ENCODE measurements at places on chromosomes 4 and X. TPM values are rescaled to one million over a fixed set of nuclear protein-coding genes. Genes with fewer than 3 reads are reported as not detected.
A peak's percentile ranks its signal among the peaks of the same experiment; 100 is the strongest.

Gene DCX
- total RNA-seq: not detected

Gene ETNPPL
- total RNA-seq: not detected

Gene OTUD6A
- total RNA-seq: not detected

Gene NDST4
- total RNA-seq: not detected

Gene P2RY10
- 82.7 TPM for total RNA-seq

Gene MAGEA12
- not detected for total RNA-seq

Gene ZNF732
- not detected for total RNA-seq

Gene YIPF7
- total RNA-seq: not detected

DNA sequence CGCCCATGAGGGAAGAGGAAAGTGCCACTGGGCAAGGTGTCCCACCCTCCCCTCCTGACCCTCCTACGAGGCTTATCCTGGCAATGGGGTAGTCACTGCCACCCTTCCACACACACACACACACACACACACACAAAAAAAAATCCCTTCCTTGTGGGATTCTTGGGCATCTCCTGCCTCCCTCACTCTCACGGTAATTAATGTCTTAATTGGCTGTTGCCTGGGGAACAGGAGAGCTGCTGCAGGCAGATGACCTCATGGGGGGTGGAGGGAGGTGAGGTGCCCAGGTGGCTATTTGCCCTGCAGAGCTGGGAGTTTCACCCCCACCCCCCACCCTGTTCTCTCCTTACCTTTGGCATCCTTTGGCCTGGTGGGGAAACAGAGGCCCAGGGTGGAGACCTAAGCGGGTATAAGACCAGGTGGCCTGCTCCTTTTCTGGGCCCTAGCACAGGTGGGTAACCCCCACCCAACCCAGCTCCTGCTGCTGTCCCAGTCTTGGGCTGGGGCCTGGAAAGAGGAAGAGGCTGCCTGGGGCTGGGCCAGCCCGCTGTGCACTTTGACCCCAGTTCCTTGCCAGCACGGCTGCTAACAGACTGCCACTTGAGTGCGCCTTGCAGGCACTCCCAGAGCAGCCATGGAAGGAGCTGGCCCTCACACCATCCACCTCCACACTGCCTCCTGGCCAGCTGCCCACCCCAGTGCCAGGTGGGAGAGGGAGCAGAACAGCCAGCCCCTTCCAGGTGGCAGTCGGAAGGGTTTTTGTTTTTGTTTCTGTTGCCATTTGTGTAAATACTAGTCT is 12.6 kb downstream of the EFNB1 start:
- H3K4me3 ChIP-seq: no peak overlapping the region
- H3K4me1 ChIP-seq: no peaks in the 10 kb centered on the region
- no peaks in the 10 kb centered on the region for H3K27me3 ChIP-seq
- DNase-seq: no peak
- no peak overlapping the region for H3K27ac ChIP-seq

GRCh38 chr4:118033148-118034052 is 886 bp upstream of the NDST3 start:
- no peak overlapping the region for H3K27ac ChIP-seq
- peaks cover 2% of the 10 kb centered on the region for H3K36me3 ChIP-seq
- H3K4me1 ChIP-seq: peaks cover 6% of the 10 kb centered on the region
- peaks cover 16% of the 10 kb centered on the region for H3K27me3 ChIP-seq
- H3K4me3 ChIP-seq: peak overlapping the region; percentile 68
- DNase-seq: peak; percentile 7

DNA sequence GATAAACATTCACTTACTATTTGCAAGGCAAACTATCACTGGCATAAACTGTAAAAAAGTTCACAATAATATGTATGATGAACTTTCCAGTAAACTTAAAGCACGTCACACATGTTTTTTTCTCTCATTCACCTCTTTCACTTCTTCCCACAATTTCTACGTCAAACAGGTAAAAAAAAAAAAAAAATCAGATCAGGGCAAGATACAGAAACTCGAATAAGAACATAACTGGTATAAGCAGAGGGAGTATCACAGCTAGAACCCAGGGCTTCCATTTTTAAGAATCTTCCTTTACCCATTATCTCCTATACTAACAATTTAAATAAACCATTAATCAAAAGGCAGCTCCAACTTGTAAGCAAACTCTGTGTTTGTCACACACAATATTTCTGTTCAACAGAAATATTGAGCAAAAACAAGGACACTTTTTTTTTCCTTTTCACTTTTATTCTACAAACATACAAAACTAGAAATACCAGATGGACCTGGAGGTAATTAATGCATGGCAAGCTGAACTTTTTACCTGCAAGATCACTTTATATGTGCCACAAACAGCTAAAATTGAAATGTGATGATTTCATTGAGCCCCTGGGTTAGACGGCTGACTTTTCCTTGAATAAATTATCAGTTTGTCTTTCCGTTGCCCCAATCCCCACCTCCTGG is 47.5 kb upstream of the NSUN7 start:
- peaks cover 2% of the 10 kb centered on the region for H3K36me3 ChIP-seq
- peak overlapping the region; percentile 80 for H3K4me3 ChIP-seq
- DNase-seq: no peak
- no peaks in the 10 kb centered on the region for H3K27me3 ChIP-seq
- H3K27ac ChIP-seq: peak overlapping the region; percentile 97

DNA sequence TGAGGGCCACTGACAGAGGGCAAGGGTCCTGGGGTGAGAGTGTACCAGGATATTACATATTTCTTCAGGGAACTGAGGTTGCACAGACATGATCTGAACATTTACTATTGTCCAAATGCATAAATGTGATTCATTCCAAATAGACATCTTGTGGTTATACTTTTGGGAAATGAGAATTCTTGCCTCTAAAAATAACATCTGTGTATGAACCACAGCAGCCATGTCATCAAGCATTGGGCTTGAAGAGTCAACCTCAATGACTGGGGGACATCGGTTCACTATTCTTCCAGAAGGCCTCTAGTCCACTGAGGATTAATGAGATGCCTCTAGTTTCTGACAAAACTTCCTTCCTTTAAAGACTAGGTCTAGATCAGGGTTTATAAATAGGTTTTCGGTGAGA is 193.1 kb upstream of the GPC4 start:
- H3K4me3 ChIP-seq: no peak overlapping the region
- peaks cover 30% of the 10 kb centered on the region for H3K27me3 ChIP-seq
- H3K36me3 ChIP-seq: no peaks in the 10 kb centered on the region
- DNase-seq: no peak
- no peak overlapping the region for H3K27ac ChIP-seq
- H3K4me1 ChIP-seq: no peaks in the 10 kb centered on the region

- H3K27me3 ChIP-seq: peaks cover 19% of the 10 kb centered on the region
- no peak for DNase-seq
- no peak overlapping the region for H3K4me3 ChIP-seq
- no peaks in the 10 kb centered on the region for H3K36me3 ChIP-seq
- H3K4me1 ChIP-seq: no peaks in the 10 kb centered on the region
- H3K27ac ChIP-seq: no peak overlapping the region
Observed at GRCh38 chr4:168562041-168562571, 65.3 kb downstream of the PALLD start.

DNA sequence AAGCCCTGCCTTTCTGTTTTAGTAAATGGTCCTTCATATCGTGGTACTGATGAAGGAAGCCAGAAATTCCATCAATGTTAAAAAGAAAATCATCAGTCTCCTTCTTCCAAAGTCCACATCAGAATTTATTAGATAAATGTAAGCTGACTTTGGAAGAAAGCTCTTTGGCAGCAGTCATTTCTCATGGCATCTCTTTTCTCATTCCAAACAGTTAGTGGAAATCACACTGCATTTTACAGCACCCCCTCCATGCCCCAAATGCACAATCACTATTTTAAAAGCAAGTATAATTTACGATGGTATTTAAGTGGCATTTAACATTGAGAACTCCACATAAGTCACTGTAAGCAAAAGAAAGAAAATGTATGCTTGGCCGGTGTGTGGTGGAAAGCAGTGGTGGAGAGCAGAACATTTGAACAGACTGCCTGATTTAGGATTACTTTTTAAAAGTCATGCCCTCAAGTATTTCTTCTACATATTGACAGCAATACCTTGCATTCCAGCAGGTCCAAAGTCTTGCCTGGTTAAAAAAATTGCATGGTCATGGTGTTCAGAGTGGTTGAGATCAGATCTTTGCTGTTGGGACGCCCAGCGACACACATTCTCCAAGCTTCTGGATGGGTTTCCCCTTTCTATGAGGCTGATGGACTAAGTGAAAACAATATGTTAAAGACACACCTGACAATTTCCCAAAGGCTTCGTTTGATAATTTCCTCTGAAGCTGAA is 248.6 kb downstream of the ADAMTS3 start:
- no peak for DNase-seq
- peaks cover 7% of the 10 kb centered on the region for H3K27me3 ChIP-seq
- no peaks in the 10 kb centered on the region for H3K36me3 ChIP-seq
- no peak overlapping the region for H3K27ac ChIP-seq
- no peak overlapping the region for H3K4me3 ChIP-seq
- H3K4me1 ChIP-seq: peaks cover 18% of the 10 kb centered on the region

DNA sequence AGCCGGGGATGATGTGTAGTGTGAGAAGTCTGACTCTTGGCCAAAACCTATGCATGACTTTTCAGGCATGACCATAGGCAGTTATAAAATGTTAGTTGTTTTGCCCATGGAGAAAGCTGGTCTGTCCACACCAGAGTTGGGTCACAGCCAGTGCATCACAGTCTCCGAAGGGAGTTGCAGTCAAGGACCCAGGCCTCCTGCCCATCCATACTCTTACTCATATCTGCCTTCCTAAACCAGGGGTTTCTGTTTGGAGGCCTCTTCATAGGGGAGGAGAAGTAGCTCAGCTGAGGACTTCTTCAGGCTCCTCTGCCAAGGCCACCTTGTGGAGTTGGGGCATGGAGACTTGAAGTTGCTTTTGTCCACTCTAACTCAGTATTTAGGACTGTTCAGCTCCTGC is 1008.3 kb downstream of the PCDH18 start:
- no peak overlapping the region for H3K27ac ChIP-seq
- H3K36me3 ChIP-seq: no peaks in the 10 kb centered on the region
- H3K27me3 ChIP-seq: no peaks in the 10 kb centered on the region

GRCh38 chr4:81919223-81919622 is 447.5 kb upstream of the RASGEF1B start:
- no peak overlapping the region for H3K4me3 ChIP-seq
- H3K27ac ChIP-seq: no peak overlapping the region
- H3K27me3 ChIP-seq: peaks cover 23% of the 10 kb centered on the region
- H3K36me3 ChIP-seq: no peaks in the 10 kb centered on the region
- DNase-seq: no peak

- DNase-seq: no peak
- no peaks in the 10 kb centered on the region for H3K36me3 ChIP-seq
- H3K4me1 ChIP-seq: no peaks in the 10 kb centered on the region
- no peak overlapping the region for H3K27ac ChIP-seq
Observed at GRCh38 chr4:113293043-113293560, 243.6 kb downstream of the ANK2 start.

DNA sequence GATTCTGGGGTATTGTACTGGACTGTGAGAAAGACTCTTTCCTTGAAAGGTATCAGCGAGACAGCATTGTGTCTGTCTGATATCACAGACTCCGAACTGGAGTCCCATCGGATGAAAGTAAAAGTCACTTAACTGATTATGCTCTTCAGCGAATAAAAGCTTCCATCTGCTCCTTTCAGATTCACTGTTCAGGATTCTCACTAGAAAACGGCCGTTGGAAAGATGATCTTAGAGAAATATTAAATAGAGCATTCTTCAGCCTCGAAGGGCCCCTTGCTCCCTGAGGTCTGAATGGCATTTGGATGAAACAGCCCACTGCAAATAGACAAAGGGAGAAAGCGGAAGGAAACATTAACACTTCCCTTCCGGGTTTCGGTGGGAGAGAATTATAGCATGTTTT is 416.2 kb upstream of the PRKX start:
- H3K36me3 ChIP-seq: no peaks in the 10 kb centered on the region
- no peaks in the 10 kb centered on the region for H3K27me3 ChIP-seq
- H3K27ac ChIP-seq: no peak overlapping the region
- H3K4me3 ChIP-seq: no peak overlapping the region
- no peak for DNase-seq

DNA sequence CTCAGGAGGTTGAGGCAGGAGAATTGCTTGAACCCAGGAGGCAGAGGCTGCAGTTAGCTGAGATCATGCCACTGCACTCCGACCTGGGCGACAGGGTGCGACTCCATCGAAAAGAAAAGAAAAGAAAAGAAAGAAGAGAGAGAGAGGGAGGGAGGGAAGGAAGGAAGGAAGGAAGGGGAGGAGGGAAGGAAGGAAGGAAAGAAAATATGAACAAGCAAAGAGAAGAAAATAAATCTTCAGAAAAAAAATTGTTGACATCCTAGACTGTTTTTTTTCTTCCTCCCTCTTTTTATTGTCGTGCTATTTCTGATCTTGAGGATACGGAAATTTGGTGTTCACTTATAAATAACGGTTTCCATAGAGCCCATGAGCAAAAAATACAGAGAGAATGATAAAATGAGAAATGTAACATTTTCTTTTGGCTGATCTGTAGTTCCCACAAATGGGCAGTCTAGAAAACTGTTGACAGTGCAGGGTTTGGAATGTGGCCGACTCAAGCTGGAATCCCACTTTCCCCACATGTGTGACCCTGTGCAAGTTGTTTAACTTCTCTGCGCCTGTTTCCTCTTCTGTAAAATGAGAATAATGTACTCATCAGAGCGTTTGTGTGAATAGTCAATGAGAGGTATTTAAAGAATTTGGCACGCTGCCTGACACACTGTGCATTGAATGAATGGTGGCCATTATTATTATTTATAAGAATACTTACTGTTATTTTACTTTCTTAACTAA is 19.4 kb downstream of the SORBS2 start:
- no peaks in the 10 kb centered on the region for H3K4me1 ChIP-seq
- no peak for DNase-seq
- H3K4me3 ChIP-seq: no peak overlapping the region
- H3K36me3 ChIP-seq: no peaks in the 10 kb centered on the region

GRCh38 chr4:38902695-38903094 is 35.1 kb downstream of the FAM114A1 start:
- DNase-seq: no peak
- H3K27ac ChIP-seq: peak overlapping the region; percentile 50
- H3K36me3 ChIP-seq: no peaks in the 10 kb centered on the region
- H3K27me3 ChIP-seq: no peaks in the 10 kb centered on the region
